Stimulated activated CD4-positive, alpha-beta T cell treated with anti-CD3 and anti-CD28 coated beads, Interleukin-4, amount 100 ng/mL, for 1 hour (primary cell): ENCODE measurements at places on chromosomes 1 and 21.
A peak's percentile ranks its signal among the peaks of the same experiment; 100 is the strongest.

DNA sequence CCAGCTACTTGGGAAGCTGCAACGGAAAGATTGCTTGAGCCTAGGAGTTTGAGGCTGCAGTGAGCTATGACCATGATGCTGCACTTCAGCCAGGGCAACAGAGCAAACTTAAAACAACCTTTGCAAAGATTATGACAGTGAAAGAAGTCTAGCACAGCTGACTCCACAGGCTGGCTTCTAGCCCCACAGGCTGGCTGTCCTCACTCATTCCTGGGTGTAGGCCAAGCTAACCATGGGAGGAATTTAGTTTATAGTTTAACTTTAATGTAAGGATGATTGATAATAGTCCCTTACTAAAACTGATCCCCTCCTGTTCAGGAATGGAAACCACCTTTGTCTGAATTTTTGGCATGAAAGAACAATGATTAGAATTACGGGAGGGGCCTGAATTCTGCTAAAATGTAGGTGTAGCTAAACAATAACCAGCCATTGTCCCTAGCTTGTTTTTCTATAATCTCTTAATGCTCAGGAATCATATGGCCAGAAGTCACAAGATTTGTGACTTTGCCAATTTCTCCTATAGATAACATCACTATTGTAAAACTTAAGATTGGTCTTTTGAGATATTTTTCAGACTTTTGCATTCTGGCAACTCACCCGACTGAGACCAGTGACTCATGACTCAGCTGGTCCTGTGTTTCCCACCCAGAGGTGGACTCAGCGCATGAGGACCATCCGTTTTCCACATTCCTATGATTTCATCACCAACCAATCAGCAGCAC lies 28.1 kb upstream of the SGIP1 start:
- no peak for DNase-seq

- DNase-seq: no peak
Observed at GRCh38 chr1:24294228-24294672, 24.9 kb upstream of the GRHL3 start.

- DNase-seq: no peak
Observed at GRCh38 chr1:109225308-109225707, 11.6 kb downstream of the SARS1 start.

DNA sequence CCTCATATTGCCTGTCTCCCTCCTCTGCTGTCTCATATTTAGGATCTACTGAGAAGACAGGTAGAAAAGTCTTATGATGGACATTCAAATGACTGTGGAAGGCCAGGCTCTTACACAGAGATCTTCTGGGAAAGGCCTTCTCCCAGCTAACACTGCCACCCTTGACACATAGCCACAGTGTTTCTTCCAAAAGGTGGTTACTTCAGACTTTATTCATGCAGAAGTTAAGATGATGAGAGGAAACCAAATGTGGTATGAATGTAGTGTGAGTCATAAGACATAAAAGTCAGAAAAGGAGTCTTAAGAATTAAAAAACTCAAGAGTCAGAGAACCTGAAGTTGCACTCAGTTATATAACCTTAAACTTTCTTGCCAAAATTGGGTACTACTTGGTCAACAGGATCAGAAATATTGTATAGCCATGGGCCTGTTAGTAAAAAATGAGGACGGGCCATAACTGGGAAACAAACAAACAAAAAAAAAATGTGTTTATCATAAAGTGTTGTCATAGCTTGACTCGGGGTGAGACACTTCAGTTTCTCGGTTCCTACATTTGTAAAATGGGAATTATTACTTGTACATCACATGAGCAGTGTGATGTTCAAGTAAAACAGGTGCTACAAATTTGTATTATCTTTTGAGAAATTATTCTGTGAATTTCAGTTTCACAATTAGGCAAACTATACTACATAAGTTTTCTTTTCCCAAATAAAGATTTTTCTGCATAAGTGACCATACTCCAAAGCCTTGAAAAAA lies 1.2 kb upstream of the DENND1B start:
- peak; percentile 13 for DNase-seq

GRCh38 chr1:225554216-225554812 lies 98.6 kb downstream of the ENAH start:
- DNase-seq: no peak

GRCh38 chr1:162200096-162200847 lies 130.8 kb downstream of the NOS1AP start:
- DNase-seq: no peak

- DNase-seq: no peak
Observed at GRCh38 chr21:39611551-39612190, 1.1 kb upstream of the B3GALT5 start.

DNA sequence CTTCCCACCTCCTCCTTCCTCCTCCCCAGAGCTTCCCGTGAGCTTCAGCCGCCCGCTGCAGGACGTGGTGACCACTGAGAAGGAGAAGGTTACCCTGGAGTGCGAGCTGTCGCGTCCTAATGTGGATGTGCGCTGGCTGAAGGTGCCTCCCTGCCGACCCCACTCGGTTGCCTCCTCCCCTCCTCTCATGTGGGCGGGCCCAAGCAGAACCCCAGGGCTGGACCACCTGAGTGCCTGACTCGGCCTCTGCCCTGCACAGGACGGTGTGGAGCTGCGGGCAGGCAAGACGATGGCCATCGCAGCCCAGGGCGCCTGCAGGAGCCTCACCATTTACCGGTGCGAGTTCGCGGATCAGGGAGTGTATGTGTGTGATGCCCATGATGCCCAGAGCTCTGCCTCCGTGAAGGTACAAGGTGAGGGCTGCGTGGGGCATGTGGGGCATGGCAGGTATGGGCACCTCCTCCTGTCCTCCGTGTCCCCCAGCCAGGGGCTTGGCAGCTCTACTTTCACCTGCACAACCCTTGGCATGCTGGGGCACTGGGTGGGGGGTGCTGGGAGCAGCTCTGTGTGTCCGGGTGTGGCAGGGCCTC lies 69.2 kb downstream of the OBSCN start:
- no peak for DNase-seq

GRCh38 chr1:61961009-61961408 lies 218.7 kb downstream of the PATJ start:
- no peak for DNase-seq

DNA sequence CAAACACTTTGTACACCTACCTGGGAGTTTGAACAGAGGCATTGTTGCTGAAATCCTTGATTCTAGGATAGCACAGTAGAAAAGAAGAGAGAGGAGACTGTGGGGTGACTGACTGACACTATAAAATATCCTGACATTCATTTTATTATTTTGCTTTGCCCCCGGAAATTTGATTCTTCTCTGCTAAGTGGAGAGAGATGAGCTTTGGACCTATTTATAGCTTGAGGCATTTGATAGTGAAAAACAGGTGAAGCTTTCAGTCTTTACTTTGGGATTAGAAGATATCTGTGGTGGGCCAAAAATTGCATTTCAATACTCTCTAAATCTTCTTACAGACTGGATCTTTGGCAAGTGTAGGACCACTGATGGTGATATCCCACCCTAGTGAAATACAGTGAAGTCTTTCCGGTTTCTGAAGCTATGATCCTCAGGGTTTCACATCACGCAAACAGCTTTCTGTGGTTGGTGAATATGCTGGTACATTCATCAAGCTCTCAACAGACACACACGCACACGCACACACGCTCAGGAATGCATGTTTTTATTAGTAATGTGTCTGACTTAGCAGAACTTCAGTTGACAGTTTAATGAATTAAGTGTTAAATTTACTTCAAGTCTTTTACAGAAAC lies at the start of gene AMPD1:
TSS of gene AMPD1 (minus strand) at position 117 of the 629 bp plus-strand sequence. CDS start at position 42, 75 bp downstream.
- no peak for DNase-seq

GRCh38 chr1:150015651-150016131 lies 5.2 kb upstream of the OTUD7B start:
- DNase-seq: no peak

- DNase-seq: no peak
Observed at GRCh38 chr1:36160388-36160948, 4.5 kb downstream of the MAP7D1 start.

DNA sequence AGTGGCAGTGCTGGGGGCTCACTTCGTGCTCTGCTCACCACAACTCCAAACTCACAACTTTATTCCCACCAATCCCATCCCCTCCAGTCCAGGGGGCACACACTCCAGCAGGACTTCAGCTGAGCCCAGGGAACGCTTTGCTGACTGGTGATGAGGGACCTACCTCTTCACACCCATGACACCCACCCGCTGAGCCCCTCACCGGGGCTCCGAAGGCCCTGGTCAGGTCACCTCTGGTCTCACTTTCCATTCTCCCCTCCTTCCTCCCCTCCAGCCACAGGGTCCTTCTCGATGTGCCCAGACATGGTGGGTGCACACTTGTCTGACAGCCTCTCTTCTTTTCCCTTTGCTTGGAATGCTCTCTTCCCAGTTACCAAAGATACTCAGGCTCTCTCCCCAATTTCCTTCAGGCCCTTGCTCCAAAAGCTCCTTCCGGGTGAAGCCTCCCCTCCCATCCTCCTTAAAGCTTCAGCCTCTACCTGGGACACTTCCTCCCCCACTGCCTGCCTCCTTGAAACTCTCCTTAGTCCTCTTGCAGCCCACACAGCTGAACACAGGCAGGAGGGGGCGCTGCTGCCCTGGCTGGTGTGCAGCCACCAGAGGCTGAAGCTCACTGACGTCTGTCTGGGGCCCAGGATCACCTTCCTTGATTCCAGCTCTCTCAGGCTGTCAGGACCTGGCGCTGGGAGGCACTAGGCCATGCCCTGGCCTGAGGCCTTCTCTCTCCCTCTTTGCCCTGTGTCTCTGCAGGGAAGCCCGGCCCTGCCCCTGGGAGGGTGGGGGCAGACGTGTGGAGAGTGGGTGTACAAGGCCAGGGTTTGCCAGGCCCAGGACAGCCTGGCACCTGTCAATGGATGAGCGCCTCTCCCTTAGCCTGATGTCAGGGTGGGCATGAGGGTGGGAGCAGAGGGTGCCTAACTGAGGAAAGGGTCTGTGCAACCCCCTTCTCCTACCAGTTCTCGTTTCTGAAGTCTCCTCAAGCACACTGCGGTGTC lies 1.6 kb downstream of the KCNE1 start:
- DNase-seq: peak; percentile 58

- DNase-seq: no peak
Observed at GRCh38 chr1:222918801-222919477, 104.1 kb downstream of the DISP1 start.

DNA sequence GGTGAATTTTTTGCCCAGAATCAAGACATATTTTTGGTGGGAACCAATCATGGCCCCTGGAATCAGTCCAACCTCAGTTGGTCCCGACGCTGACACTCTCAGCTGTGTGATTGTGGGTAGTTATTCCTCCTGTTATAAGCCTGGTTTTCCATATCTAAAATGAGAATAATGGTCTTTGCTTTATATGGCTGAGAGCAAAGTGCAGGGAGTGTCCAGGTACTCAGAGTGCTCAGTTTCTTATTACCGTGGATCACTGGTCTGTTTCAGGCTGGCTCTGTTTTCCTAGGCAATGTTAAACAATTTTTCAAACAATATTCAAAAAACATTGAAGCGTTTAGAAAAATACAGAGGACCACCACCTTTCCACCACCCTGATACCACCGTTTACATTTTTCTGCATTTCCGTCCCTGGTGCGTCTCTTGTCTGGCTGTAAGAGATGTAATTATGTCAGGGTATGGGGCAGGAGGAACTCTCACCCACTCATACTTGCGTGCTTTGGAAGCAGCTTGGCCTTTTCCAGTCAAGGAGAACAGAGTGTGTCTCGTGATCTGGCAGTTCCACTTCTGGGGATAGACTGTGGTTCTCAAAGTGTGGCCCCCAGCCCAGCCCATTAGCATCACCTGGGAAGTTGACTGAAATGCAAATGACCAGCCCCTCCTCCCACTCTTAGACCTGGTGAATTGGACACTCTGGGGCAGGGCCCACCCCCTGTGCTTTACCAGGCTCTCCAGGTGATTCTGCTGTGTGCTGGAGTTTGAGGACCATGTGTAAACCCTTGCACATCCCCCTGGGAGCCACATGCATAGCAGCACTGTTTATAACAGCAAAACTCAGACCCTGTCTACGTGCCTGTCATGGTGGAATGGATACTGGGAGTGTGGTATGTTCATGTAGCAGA lies 6.8 kb downstream of the MX1 start:
- no peak for DNase-seq

GRCh38 chr1:6505367-6506209 lies 14.1 kb upstream of the PLEKHG5 start:
- DNase-seq: no peak

DNA sequence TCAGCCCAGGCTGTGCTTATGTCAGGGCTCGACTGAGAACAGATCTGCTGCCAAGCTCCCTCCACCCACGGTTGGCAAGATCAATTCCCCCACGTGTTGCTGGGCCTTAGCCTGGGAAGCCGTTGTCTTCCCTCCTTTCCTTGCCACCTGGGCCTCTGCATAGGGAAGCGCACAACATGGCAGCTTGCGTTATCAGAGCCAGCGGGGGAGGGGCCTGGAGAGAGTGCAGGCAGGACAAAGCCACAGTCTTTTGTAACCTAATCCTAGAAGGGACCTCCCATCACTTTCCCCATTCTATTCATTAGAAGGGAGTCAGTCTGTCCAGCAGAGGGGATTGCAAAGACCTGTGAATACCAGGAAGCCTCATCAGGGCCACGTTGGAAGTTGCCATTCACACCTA lies 17.0 kb upstream of the IGSF21 start:
- no peak for DNase-seq

- DNase-seq: no peak
Observed at GRCh38 chr1:238710697-238711096, 675.7 kb upstream of the CHRM3 start.

DNA sequence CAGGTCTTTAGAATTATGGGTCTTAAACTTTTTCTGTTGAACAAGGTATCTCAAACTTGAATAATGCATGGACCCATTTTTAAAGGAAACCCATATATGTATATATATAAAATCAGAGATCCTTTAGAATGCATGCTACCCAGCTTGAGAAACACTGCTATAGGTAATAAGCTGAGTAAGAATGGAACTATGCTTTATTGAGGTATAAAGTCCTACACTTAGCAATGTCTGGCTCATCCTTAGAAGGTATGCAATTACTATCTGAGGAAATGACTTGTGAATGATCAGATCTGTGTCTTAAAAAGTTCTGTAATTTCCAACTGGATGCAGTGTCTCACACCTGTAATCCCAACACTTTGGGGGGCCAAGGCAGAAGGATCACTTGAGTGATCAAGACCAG lies 11.2 kb downstream of the TRAF3IP3 start:
- DNase-seq: no peak

DNA sequence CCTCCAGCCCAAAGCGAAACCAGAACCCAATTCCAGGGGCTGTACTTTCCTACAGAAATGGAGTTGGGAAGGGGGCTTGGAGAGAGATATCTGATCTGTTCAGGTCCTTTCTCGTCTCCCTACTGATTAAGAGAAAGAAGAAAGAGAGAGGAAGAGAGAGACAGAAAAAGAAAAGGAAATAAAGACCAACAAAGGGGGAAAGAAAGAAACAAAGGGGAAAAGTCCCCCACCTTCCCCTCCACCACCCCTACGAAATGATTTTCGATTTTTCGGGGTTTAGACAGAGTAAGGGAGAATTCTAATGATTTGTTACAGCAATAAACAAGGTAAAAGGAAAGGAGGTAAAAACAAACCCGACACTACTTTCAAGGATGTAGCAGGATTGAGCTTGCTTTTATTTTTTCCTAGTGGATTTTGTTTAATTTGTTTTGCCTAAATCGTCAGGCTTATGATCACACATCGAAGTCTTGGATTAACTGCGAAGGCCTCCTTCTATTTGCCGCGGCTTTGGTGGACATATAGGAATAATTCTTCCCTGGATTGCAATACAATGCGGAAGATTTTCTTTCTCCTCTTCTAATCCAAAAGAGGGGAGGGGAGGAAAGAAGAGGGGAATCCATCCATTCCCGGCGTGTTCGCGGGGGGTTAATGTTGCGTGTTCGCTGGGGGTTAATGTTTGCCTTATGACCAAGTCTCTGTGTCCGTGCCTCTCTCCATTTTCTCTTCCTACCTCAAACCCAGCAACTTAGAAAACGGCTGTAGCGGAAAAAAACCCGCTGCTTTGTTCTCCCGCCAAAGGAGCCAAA lies 1.9 kb downstream of the TAL1 start:
- DNase-seq: no peak

- no peak for DNase-seq
Observed at GRCh38 chr1:197773856-197774255, 1.4 kb downstream of the DENND1B start.
